ENCODE measurements at places on chromosomes 7 and 10.
A peak's percentile ranks its signal among the peaks of the same experiment; 100 is the strongest.

DNA sequence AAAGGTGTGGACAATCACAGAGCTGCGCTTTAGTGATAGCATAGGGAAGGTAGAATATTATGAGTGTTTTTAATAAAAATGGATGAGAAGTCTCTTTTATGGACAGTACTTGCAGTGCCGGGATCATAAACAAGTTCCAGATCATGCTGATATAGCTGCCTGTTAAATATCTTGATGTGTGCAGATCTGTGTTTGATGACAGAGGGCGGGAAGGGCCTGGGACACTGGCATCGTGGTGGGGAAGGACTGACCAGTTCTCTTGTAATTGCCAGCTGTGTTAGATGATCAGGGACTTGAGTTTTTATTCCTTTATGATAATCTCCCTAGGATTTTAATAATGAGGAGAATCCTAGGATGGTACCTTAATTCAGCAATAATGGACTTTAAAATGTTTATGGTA, 14.6 kb downstream of the SND1 start:
- no peak for DNase-seq

GRCh38 chr10:4073912-4074311, 288.9 kb upstream of the KLF6 start:
- no peak for DNase-seq

DNA sequence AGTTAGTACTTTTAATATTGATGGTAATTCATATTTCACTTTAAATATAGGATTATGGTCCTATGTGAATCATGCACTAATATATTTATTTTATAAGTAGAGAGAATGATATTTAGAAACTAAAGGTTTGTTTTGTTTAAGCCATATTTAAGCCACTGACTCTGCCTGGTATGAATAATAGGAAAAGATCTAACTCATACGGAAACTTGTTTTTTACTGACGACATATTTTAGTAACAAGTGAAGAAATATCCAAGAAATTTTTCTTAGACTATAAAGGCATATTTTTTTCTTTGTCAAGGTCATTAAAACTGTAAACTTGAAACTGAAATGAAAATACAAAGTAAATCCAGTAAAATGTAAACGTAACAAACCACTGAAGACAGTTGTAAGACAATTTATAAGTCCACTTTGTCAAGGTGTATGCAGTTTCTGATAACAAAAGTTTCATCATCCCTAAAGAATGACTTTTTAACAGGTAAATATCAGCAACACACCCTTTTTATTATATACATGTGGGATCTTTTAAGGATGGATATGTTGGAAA, 147.1 kb downstream of the PHF14 start:
- DNase-seq: no peak

DNA sequence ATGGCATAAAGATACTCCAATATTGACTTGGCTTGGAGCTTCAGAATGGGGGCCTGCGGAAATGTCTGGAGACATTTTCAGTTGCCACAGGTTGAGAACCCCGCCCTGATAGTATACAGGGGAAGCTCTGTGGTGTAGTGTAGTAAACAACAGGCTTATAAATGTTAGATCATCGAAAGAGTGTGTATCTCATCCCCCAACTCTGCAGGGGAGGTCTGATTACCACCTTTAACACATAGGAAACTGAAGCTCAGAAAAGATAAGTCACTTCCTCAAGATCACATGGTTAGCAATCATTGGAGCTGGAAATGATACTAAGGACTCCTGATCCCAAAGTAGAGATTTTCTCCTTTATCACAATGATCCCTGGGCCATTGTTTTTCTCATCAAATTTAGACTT, 144.5 kb upstream of the BMPER start:
- no peak for DNase-seq

DNA sequence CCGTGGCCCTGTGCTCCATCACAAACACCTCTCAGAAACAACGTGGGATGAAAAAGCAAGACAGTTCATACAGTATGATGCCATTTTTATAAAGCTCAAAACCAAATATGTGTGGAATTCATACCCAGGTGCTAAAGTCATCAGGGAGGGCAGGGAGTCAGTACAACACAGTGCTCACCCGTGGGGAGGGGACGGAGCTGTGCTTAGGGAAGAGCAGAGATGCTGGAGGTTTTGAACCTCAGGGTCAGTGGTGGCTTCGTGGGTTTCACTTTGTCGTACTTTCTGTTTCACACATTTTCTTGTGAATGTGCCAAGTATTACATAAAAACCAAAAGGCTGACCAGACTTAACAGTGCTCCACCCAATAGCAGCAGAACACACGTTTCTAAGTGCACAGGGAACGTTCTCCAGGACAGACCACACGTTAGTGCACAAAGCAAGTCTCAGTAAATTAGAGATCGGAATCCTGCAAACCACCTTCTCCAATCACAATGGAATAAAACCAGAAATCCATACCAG, 21.2 kb downstream of the ZMIZ2 start:
- DNase-seq: peak; percentile 82

- no peak for DNase-seq
Measured at GRCh38 chr10:88728107-88728763, 22.2 kb downstream of the LIPK start.

- DNase-seq: no peak
Measured at GRCh38 chr10:74862625-74863024, 36.2 kb downstream of the KAT6B start.

DNA sequence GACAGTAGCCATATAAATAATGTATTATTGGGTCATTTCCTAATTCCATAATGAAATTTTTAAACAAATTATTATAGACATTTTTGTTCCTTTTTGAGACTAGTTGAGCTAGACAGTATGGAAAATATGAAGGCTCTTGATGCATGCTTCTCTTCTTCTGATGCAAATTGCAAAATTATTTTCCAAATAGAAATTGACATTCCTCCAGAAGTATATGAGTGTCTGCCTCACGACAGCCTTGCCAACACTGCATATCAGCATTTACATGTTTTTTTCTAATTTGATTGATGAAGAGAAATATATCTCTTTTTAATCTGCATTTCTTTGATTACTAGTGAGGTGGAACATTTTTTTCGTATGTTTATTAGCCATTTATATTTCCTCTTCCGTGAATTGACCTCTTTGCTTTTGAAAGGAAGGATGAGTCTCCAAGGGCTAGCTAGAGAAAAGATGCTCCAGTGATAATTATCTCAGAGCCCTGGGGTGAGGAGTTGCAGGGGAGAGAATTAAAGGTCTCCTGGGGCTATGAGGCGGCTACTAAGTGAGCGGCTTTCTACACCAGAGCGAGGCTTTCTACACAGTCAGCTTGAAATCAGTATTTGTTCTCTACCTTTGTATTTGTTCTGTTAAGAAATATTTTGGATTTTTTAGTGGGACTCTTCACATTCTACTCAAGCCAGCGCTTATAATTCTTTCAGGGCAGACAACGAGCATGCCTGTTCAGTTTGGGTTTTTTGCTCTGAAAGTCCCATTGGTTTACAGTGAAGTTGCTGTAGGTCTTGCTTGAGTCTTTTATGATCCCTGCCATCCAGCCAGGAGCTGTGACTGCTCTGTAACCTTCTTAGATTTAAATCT, 712.2 kb upstream of the GALNT17 start:
- DNase-seq: no peak

- DNase-seq: no peak
Measured at GRCh38 chr7:99106411-99106810, 37.5 kb downstream of the SMURF1 start.

DNA sequence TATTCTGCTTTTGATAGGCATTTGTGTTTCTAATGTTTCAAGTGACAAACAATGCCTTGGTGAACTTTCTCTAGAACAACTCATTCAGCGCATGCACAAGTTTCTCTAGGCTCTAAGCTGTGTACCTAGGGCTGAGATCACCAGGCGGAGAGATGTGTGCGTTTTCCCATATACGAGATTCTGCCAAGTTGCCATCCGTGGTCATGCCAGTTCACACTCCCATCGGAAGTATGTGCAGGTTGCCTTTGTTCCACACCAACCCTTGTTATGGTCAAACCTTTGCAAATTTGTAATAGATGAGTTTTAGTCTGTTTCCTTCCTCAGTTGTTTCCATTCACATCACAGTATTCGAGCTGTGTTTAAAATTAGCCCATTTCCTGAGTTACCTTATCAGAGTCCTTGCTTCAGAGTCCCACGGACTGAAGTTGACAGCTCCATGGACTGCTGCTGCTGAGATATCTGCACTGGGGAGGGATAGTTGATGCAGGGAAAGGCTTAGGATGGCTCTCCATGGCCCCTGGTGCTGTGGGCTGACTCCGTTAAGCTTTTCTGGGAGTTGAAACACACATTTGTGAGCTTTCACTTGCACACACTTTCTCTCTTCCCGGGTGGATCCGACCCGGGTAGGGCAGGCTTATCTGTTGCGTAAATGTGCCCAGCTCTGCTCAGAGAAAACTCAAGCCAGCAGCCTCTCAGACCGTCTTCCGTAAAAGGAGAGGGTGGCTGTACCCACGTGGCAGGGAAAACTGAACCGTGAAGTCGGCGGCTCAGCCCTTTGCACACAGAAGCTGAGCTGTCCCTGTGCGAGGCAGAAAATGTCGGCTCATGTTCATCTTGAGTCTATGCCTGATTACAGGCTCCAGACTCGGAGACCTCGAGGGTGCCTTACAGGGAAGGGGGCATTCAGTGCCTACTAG, 49.4 kb downstream of the HK1 start:
- DNase-seq: no peak

DNA sequence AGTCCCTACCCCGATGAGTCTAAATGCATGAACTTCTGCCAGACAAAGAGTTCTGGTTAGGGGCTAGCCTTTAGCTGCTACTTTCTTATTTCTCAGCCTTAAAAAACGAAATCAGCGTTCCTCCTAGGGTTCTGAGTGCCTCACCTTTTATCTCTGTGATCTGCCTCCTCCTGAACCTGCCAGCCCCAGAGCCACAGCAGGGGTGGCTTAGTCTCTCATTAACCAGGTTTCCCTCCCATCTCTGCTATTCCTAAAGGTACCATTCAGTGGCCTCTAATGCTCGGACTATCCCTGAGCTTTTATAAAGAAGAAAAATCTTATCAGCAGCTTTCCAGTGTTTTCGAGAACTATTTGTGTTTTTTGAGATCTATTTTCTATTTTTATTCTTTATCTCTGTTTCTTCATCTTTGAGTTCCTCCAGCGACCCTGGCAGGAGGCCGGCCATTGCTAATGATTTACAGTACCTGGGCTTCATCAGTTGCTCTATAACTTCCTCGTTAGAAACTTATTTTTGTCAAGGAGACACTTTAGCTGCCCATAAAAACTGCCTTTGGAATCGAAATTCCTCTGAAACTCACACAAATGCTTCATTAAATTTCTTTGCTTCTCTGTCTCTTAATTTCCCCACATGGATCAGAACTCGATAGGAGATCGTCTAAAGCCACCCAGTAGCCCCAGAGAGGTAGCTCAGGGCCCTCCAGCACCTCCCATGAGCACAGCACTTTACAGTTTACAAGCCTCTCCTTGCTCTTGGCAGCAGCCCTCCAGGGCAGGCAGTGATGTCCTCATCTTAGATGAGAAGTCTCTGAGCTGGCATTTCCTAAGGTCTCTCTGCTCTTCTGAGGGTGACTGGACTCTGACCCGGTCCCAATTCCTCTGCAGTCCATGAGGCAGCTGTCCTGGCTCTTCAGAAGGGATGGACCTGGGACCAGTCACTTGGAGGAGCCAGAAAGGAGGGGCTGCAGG, 149.1 kb downstream of the EBF3 start:
- DNase-seq: no peak

- DNase-seq: no peak
Measured at GRCh38 chr7:99504281-99504602, 220 bp upstream of the ZKSCAN5 start.

GRCh38 chr10:78980815-78981214, 88.0 kb upstream of the ZMIZ1 start:
- no peak for DNase-seq

DNA sequence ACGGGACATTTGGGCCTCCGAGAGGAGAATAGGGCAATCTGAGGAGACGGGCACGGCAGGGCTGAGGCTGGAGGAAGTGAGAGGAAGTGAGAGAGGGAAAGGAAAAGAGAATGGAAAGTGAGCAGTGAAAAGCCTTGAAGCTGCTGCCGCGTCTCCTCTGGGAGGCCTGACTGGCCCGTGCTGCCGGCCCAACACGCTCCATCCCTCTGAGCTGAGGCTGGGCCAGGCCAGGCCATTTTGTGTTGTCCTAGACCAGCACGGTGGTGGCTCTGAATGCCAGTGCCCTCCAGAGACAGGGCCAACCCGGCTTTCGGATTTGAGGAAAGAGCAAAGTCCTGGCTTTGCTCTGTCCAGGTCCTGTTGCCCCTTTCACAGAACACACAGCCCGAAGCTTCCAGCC, 361.1 kb upstream of the SHH start:
- DNase-seq: no peak

DNA sequence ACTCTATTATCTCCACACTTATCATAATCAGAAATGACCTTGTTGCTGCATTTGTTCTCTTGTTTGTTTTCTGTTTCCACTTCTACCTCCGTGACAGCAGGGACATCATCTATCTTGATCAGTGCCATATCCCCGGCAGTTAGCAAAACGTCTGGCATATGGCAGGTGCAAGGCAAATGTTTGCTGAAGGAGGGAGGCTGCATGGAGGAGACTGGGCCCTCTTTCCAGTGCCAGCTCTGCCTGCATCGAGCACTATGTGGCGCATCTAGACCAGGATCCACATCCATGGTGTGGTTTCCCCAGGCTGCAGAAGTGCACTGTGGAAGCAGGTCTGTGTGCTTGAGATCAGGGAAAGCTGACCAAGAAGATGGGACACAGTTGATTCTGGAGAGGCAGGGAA, 181.2 kb downstream of the KCNMA1 start:
- no peak for DNase-seq

DNA sequence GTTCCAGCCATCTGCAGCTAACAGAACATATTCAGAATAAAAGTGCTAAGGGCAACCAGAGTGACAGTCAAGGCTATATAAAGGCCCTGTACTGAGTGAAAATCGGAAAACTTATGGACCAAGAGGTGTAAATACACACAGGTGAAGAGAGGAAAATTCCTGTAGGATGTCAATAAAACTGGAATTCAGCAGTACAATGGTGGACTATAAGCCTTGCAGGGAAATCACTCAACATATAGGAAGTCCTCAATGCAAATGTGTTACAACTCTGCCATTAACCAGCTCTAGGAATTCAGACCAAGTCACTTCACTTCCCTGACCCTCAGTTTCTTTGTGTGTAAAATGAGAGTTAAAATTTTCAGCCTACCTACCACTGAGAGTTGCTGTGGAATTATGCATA, 7.7 kb downstream of the USP6NL start:
- no peak for DNase-seq

- DNase-seq: no peak
Measured at GRCh38 chr7:22361795-22362194, 4.8 kb upstream of the RAPGEF5 start.

DNA sequence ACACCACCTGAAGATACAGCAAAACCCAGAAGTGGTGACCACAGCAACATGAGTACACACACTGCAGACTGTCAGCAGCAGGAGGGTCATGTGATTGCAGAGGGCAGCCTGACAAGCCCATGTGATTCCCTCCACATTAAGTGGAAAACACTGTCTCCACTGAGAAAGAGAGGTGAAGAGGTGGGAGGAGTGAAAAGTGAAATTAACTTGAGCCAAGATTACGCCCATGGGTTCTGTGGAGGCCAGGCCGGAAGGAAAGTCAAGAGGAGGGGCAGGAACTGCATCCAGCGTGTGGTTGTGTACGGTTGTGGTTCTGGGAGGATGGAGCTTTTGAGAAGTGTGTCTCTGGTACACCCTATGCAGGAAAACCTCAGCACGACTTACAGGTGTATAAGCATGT, 138.5 kb downstream of the PLXNA4 start:
- no peak for DNase-seq

Measured in GM19239 (cell line).